ENCODE measurements at places on chromosomes 5 and 9.

DNA sequence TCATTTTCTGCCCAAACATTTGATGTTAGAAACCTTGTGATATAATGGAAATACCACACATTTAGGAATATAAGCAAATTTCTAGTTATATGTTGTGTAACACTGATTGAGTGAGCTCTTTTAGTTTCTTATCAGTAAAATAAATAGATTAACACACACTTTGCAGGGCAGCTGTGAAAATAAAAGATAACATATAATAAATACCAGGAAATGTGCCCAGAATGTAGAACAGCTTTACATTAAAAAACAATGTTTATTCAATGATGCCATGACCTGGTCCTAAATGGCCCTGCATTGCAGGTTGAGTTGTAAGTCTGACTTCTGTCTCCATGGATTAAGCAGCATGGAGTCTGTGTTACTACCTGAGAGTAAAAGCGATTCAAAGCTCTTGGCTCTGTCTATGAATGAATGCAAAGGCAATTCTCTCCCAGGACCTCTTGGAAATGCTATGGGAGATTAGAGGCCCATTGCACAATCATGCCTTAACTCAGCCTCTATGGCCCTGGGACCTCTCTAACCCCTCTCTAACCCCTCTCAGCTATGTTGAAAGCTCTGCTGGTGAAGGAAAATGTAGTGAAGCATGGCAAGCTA is 296.0 kb upstream of the ACTBL2 start:
- DNase-seq, result no peak

- no peak for DNase-seq
Measured at GRCh38 chr9:24382566-24382965, 163.1 kb downstream of the IZUMO3 start.

- DNase-seq, result no peak
Measured at GRCh38 chr5:180717989-180718388, 21.9 kb downstream of the OR2Y1 start.

- no peak for DNase-seq
Measured at GRCh38 chr5:67581203-67581602, 384.6 kb upstream of the CD180 start.

GRCh38 chr5:62206150-62206829 is 99.7 kb upstream of the KIF2A start:
- DNase-seq, result no peak

DNA sequence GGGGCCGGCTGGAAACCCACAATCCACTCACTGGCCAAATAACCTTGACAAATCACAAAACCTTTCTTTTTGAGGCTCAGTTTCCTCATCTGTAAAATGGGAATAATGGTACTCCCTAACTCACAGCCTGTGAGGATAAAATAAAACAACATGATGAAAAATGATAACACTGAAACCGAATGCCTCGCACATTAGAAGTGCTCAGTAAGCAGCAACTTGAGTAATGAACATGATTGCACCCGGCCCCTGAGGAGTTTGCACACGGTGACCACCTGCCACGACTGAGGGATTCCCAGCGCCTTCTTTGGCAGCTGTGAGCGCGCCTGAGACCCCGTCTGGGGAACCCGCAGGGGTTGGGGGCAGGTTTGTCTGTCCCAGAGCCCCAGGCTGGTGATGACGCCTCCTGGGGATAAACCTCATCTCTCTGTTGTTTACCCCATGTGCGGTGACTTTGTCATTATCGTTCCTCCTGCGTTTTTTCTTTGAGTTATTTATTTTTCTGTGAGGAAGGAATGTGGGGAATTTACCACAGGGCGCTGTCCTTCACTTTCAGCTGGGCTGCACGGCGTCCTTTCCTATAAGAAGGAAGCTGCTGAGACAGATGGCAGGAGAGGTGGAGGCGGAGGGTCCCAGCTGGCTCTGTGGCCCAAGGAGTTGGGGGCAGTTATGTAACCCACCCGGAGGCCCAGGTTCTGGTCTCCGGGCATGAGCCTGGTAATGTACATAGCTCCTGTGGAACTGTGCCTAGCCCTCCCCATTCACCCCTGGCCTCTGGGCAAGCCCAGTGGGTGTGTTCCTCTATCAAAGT is 3.0 kb upstream of the SYNPO start:
- no peak for DNase-seq

GRCh38 chr5:59685793-59686192 is 207.7 kb downstream of the PDE4D start:
- DNase-seq, result no peak

DNA sequence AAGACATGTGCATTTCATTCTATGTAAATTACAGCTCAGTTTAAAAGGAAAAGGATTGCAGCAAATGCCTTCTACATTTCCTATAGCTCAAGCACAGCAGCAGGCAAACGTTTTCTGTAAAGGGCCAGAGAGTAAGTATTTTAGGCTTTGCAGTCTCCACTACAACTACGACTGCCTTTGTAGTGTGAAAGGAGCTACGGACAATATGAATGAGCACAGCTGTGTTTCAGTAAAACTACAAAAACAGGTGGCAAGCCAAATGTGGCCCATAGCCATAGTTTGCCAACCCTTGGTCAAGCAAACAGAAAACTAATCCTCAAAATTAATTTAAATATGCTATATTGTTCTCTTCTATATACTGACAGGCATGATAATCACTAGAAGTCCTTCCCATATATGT is 7.2 kb downstream of the PTBP3 start:
- no peak for DNase-seq
